Left ventricle myocardium inferior (tissue), 1 donor: ENCODE measurements at places on chromosomes 6 and 20. TPM values are rescaled to one million over a fixed set of nuclear protein-coding genes. Genes with fewer than 3 reads are reported as not detected.

DNA sequence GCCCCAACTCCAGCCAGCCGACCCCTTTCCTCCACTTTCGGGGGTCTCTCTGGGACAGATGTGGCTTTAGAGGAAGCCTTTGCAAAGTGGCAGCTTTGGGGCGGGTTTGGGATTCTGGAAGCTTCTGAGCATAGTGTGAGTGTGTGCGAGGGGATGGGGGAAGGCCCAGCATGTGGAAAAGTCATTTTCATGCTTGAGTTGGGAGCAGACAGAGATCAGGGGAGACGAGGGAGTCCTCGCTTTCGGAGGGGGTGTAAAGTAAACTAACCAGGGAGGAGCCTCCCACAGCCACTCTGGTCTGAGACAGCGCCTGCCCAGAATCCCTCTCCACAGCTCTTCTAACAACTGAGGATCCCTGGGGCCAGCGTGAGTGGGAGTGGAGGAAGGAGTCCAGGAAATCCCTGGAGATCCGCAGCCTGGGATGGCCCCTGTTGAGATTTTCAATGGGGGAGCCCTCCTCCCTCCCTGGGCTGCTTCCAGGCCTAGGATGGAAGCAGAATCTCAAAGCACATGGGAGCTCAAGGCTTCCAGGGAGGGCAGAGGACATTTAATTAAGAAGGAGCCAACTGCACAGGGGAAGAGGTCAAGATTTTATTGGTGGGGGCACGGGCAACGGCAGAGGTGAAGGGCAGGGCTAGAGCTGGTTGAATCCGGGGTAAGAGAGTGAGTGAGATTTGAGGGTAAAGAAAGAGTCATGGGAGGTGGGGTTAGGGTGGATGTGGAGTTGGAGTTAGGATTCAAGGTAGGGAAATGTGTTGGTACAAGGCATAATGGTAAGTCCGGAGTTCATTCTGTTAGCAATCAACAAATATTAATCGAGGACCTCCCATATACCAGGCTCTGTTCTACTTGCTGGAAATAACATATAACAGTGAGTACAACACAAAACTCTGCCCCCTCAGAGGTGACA is 102.3 kb upstream of the FOXP4 start:
- peaks cover 10% of the 10 kb centered on the region for H3K4me1 ChIP-seq
- H3K27ac ChIP-seq: peak overlapping the region; percentile 76
- peak overlapping the region; percentile 53 for H3K4me3 ChIP-seq
- peak; percentile 52 for DNase-seq

Gene FAM50B
- total RNA-seq: 23.2 TPM

GRCh38 chr6:7136859-7137334 is 29.1 kb downstream of the RREB1 start:
- no peaks in the 10 kb centered on the region for H3K27me3 ChIP-seq
- no peak for DNase-seq
- peak overlapping the region; percentile 98 for H3K27ac ChIP-seq
- H3K36me3 ChIP-seq: no peaks in the 10 kb centered on the region
- H3K4me1 ChIP-seq: peaks cover 54% of the 10 kb centered on the region
- no peak overlapping the region for H3K4me3 ChIP-seq

DNA sequence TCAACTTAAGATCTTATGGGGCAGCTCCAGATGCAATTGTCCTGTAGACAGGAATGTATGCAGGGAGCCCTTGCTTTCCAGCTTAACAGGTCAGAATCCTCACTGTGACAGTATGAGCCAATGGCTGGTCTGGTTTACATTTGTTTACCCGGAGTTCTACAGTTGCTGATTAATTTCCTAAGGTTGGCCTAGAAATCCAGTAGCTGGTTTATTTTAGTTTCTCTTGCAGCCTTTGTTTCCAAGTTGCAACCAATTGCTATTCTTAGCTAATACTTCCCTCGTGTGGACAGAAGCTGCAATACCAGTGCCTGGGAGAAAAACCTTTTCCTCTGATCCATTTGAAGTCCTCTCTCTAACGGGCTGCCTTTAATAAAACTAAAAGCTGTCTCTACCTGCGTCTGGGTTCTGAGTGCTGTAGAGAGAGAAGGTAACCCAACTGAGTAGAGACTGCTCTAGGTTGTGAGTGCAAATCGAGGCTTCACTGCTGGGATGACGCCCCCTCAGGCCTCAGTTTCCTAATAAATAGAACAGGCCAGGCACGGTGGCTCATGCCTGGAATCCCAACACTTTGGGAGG is 45.9 kb downstream of the ZNF217 start:
- H3K4me3 ChIP-seq: no peak overlapping the region
- peaks cover 9% of the 10 kb centered on the region for H3K4me1 ChIP-seq
- H3K36me3 ChIP-seq: no peaks in the 10 kb centered on the region

GRCh38 chr20:46743088-46743487 is 33.6 kb downstream of the SLC2A10 start:
- no peaks in the 10 kb centered on the region for H3K4me1 ChIP-seq
- H3K27me3 ChIP-seq: peaks cover 83% of the 10 kb centered on the region
- no peaks in the 10 kb centered on the region for H3K36me3 ChIP-seq
- no peak overlapping the region for H3K27ac ChIP-seq
- H3K4me3 ChIP-seq: no peak overlapping the region

Gene LBP
- 0.19 TPM for total RNA-seq

GRCh38 chr6:142699391-142699790 is 245.6 kb downstream of the HIVEP2 start:
- no peak overlapping the region for H3K27ac ChIP-seq
- peaks cover 24% of the 10 kb centered on the region for H3K4me1 ChIP-seq
- H3K36me3 ChIP-seq: no peaks in the 10 kb centered on the region

- peaks cover 31% of the 10 kb centered on the region for H3K4me1 ChIP-seq
- no peaks in the 10 kb centered on the region for H3K36me3 ChIP-seq
- H3K4me3 ChIP-seq: no peak overlapping the region
Measured at GRCh38 chr6:57313711-57314471, 3.5 kb upstream of the PRIM2 start.

- peaks cover 75% of the 10 kb centered on the region for H3K4me1 ChIP-seq
- H3K27me3 ChIP-seq: no peaks in the 10 kb centered on the region
- DNase-seq: no peak
Measured at GRCh38 chr6:37865504-37865903, 46.0 kb downstream of the ZFAND3 start.

Gene HLA-DQA1
- 5.4 TPM for total RNA-seq

Gene BMP7
- total RNA-seq: 19.9 TPM

DNA sequence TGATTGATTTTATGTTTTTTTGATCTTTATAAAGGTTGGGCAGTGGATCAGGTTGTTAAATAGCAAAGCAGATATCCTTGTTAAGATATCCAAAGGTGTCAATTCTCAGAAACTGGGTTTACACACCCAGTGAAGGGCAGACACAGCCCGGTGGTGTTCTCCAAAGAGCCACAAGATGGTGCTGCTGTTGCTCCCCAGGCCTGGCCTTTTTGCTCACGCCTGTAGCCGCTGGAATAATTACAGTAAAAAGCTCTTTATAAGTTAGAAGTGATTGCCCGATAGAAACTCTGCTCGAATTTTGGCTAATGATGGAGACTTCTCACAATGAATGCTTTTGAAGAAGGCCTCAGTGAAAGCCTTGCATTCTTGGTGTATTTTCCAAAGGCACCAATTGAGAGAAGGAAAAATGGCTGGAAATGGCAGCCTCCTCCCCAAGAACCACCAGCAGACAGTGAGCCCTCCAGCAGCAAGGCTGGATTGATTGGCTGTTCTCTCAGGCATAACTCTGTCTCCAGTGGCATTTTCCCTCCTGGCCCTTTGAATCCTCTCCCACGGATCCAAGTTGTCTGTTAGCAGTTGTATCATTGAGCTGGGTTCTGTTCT is 120.5 kb upstream of the CHD6 start:
- no peak overlapping the region for H3K27ac ChIP-seq
- no peaks in the 10 kb centered on the region for H3K27me3 ChIP-seq
- H3K36me3 ChIP-seq: no peaks in the 10 kb centered on the region
- H3K4me1 ChIP-seq: no peaks in the 10 kb centered on the region
- peak; percentile 41 for DNase-seq

Gene FAM209B
- total RNA-seq: 0.47 TPM

DNA sequence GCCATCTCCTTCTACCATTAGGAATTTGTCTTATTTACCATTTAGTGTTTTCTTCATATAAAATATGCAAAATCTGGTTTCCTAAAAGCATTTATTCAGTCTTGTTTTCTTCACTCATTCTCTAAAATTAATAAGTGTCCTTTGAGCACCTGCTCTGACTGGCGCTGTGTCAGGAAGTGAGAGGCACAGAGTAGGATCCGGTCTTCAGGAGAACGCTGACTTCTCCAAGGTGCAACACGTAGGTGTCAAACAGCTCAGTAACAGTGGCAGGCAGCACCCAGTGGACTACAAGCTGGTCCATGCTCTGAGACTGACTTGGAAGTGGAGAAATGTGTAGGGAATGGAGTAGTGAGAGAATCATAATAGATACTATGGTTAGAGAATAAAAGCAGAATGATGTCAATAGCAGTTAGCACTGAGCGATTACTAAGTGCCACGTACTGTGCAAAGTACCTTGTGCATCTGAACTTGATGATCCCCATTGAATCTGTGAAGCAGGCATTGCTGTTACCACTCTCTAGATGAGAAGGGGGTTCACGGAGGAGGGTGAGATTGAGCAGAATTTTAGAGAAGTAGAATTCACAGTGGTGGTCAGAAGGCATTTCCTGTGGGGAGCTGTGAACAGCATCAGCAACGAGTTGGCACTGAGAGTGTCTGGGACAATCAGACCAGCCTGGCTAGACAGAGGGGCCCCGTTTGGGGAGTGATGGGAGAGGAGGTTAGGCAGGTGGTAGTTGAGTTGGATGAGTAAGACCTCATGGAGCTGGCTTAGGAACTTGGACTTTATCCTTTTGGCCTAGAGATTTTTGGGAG is 569.8 kb downstream of the QKI start:
- H3K4me1 ChIP-seq: peaks cover 16% of the 10 kb centered on the region
- peak overlapping the region; percentile 13 for H3K27ac ChIP-seq
- H3K27me3 ChIP-seq: no peaks in the 10 kb centered on the region
- DNase-seq: no peak

- no peaks in the 10 kb centered on the region for H3K27me3 ChIP-seq
- H3K4me3 ChIP-seq: no peak overlapping the region
- no peak overlapping the region for H3K27ac ChIP-seq
- DNase-seq: no peak
- H3K4me1 ChIP-seq: no peaks in the 10 kb centered on the region
Measured at GRCh38 chr6:167898673-167899311, 72.1 kb downstream of the AFDN start.

DNA sequence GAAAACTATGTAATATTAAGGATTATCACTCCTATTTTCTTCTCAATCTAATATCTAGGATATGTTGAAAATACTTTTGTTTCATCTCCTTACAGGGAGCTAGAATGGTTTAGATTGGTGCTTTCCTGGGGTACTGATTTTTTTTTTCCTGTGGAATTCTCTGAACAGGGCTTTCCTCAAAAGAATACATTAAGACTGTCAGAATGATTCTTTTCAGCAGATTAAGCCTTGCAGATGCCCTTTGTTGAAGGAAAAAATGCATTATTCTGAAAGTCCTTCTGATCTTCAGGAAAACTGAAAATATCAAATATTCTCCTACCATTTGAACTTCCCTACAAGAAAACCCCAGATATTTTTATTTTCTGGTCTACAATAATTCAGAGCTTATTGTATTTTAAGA is 178.9 kb downstream of the SOX4 start:
- DNase-seq: no peak
- no peak overlapping the region for H3K27ac ChIP-seq

DNA sequence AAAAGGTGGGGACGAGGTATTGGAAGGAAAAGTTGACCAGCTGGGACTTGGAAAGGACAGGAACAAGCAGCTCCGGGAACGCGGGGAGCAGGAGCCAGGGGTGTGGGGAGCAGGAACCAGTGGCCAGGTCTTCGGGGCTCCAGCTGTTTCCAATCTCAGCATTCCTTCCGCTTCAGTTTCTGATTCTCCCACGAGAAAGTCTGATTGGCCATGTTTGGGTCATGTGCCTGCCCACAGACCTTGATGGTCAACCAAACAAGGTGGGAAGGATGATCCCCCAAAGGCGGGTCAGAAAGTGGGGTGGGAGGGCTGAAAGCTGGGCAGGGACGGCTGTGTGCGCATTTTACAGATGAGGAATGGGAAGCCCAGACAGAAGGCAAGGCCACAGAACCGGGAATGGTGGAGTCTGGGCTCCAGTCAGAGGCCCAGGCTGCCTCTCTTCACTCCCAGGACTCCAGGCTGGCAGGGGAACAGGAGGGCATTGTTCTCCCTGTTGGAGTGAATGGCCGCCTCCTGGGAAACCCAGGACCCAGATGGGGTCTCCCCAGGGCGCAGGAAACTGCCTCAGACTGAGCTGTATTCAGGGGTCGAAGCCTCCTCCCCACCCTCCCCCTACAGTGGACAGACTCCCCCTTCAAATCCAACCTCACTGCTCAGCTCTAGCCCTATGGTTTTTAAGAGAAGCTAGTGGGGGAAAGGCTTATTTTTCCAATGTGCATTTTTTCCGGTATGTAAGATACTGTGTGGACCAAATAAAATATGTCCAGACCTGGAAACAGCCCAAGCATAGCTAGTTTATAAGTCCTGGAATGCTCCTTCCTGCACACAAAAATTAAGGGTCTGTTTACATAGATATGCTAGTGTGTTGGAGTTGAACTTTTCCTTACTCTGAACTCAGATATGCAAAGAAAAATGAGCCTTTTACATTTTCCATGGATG is 12.2 kb upstream of the PTGIS start:
- no peak overlapping the region for H3K4me3 ChIP-seq
- no peaks in the 10 kb centered on the region for H3K27me3 ChIP-seq
- peak overlapping the region; percentile 83 for H3K27ac ChIP-seq
- DNase-seq: peak; percentile 68

DNA sequence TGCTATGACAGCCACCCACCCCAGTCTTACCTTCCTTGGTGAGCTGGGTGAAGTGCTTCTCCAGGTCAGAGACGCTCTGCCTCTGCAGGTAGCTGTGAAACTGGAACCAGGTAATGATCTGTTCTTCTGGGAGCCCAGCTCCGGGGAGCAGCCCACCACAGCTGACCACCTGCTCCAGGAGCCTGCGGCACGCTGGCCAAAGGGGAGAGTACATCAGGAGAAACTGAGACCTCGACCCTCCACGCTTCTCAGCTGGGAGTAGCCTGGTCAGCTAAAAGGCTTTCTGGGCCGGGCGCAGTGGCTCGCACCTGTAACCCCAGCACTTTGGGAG is 82.8 kb downstream of the PTPN1 start:
- peak overlapping the region; percentile 64 for H3K27ac ChIP-seq
- peaks cover 43% of the 10 kb centered on the region for H3K4me1 ChIP-seq
- H3K4me3 ChIP-seq: no peak overlapping the region
- DNase-seq: no peak

Gene FAM83B
- total RNA-seq: 0.63 TPM

GRCh38 chr6:25465941-25466340 is 186.1 kb upstream of the SCGN start:
- H3K4me1 ChIP-seq: no peaks in the 10 kb centered on the region
- no peak overlapping the region for H3K4me3 ChIP-seq
- DNase-seq: no peak
- H3K27ac ChIP-seq: no peak overlapping the region
- H3K36me3 ChIP-seq: no peaks in the 10 kb centered on the region
- no peaks in the 10 kb centered on the region for H3K27me3 ChIP-seq

Gene SLC32A1
- not detected for total RNA-seq

GRCh38 chr6:319177-320131 is 27.2 kb downstream of the DUSP22 start:
- no peak overlapping the region for H3K27ac ChIP-seq
- H3K4me3 ChIP-seq: no peak overlapping the region
- H3K4me1 ChIP-seq: peaks cover 30% of the 10 kb centered on the region
- no peaks in the 10 kb centered on the region for H3K36me3 ChIP-seq
- DNase-seq: no peak

Gene RIPOR2
- 3.1 TPM for total RNA-seq

Gene B3GAT2
- total RNA-seq: not detected

Gene TMEM151B
- total RNA-seq: not detected

Gene TP53INP2
- 132 TPM for total RNA-seq

- peak overlapping the region; percentile 90 for H3K27ac ChIP-seq
- DNase-seq: no peak
- peaks cover 30% of the 10 kb centered on the region for H3K4me1 ChIP-seq
- H3K4me3 ChIP-seq: peak overlapping the region; percentile 48
- peaks cover 24% of the 10 kb centered on the region for H3K36me3 ChIP-seq
- H3K27me3 ChIP-seq: no peaks in the 10 kb centered on the region
Measured at GRCh38 chr6:166928644-166929541, 27.5 kb downstream of the RNASET2 start.
